Epithelial cell of proximal tubule (primary cell): ENCODE measurements at places on chromosomes 7 and 10. TPM values are rescaled to one million over a fixed set of nuclear protein-coding genes. Genes with fewer than 3 reads are reported as not detected.

The FAM107B gene
- total RNA-seq = 25.7 and 46.0 TPM in 2 replicates

The TAS2R5 gene
- total RNA-seq = 0.35 TPM in 1 of 2 replicates, not detected in the other

The PSPH gene
- 38.6 and 55.2 TPM in 2 replicates for total RNA-seq

The VWA2 gene
- 0.43 and 1.2 TPM in 2 replicates for total RNA-seq

The MCM7 gene
- total RNA-seq = 188 and 355 TPM in 2 replicates

The ACHE gene
- 0.51 and 3.3 TPM in 2 replicates for total RNA-seq

The TFAM gene
- 43.4 and 44.9 TPM in 2 replicates for total RNA-seq

The ZNF862 gene
- 0.80 and 8.0 TPM in 2 replicates for total RNA-seq

The PIK3AP1 gene
- total RNA-seq = 4.1 and 4.2 TPM in 2 replicates

The TMEM270 gene
- total RNA-seq = not detected in 2 replicates

The TEX36 gene
- not detected in 2 replicates for total RNA-seq

The GPRIN2 gene
- total RNA-seq = 4.5 and 9.1 TPM in 2 replicates

The FAM241B gene
- total RNA-seq = 4.2 and 6.7 TPM in 2 replicates

The LRIT1 gene
- not detected in 2 replicates for total RNA-seq

The COG5 gene
- 23.1 and 31.4 TPM in 2 replicates for total RNA-seq

The SAMD9 gene
- 0.87 and 1.7 TPM in 2 replicates for total RNA-seq

The PLPP4 gene
- total RNA-seq = 3.7 and 3.9 TPM in 2 replicates

The SPDYE1 gene
- not detected in 2 replicates for total RNA-seq

DNA sequence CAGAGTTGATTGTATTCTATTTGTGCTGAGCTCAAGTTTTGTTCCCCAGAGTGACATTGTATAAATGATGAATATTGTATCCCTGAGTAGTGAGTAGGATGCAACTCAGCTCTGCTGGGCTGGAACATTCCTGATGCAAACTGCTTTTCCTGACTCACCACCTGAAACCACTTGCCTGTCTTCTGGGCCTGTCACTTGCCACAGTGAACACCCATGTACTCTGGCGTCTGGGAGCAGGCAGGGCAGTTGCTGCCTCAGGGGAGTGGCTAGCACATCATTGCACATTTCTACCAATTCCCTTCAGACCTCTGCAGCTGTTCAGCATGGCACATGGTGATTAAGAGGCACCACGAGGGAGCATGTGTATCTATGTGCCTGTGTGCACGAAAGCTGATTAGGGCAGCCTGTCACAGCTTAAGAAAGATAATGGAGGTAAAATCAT, 157.3 kb downstream of the SND1 start:
- peak; percentile 45 for DNase-seq

GRCh38 chr10:5529702-5530411, 5.1 kb downstream of the CALML3 start:
- no peak for DNase-seq

DNA sequence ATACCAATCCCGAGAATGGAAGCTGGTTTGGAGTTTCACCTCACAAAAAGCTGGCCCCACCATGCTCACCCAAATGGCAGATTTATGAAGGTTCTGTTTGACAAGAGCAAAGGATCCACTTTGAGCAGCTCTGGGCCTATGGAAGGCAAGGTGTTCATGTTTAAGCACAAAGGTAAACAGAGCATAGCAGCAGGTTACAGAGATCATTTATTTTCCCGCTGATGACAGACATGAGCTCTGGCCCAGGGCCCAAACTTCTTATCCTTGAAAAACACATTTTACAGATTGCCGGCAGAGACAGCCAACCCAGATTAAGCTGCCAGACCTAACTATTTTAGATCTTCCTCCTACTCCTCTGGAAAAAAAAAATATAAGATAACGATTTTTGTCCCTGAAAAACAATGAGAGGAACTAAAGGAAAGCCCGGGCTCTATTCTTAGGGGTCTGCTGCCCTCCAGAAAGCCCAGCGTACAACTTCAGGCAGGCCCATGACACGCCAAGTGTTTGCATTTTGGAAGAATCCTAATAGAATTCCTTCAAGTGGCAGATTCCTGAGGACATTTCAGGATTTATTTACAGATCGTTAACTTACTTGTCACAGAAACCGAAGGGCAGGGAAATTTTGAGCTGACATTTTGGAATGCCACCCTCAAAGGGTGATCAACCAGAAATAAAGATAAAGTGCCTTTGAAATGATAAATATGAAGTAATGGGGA, 40.0 kb downstream of the SYPL1 start:
- DNase-seq = no peak

- no peak for DNase-seq
These were observed 26.1 kb upstream of the CTNNA3 start for GRCh38 chr10:67722113-67722512.

DNA sequence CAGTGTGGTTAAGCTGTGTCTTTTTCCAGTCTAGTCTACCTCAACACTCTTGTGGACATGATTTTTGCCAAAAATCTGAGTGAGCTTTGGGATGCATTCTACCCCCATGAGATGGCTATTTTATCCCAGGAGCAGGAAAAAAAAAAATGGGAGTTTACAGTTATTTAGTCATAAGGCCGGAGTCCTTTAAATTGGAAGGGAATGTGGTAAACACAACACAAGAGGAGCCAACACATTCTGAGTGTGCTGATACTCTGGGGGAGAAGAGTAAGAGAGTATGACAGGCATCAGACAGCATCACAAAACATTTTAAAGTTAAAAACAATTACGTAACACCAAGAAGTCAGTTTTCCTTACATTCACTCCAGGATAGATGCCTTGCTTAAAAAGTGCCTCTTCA, 46.1 kb downstream of the C1GALT1 start:
- DNase-seq = no peak

GRCh38 chr10:43598446-43598845, 7.8 kb upstream of the ZNF485 start:
- DNase-seq = no peak

DNA sequence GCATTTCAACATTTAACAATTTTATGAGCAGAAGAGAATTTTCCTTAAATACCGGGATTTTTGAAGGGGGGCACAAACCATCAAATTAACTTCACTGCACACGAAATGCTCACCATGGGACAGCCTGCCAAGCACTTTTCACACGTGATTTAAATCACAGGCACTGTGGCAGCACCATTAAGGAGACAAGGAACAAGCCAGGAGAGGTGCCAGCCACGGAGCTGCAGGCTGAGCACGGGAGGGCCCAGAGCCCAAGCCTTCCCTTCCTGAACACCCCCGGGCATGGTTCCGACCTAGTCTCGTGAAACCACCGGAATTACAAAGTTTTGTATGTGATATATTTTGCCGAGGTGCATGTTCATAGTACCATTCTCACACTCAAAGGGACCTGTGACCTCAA, 13.4 kb downstream of the PITRM1 start:
- no peak for DNase-seq

DNA sequence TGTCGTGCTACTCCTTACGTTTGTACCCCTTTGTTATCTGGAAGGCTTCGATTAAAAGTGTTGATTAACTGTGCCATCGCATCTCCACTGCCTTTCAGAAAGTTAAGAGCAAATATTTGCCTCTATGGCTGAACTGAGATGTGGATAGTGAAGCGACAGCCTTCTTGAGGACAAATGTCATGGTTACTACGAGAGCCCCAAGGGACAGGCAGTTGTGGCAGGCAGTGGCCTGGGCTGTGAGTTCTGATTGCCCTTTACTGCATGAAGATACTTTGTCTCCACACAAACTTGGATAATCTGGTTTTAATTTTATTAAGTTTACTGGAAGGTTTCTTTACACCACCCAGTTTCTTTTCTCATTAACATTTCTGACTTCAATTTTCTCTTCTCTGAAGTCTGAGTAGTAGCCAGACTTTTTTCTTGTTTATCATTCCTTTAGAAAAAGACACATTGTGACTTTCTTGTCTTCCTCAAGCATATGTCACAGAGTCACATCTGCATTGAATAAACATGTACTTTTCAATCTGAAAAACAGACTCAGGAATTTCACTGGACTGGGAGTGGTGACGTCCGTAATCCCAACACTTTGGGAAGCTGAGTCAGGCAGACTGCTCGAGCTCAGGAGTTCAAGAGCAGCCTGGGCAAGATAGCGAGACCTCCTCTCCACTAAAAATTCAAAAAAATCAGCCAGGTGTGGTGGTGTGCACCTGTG, 1.5 kb downstream of the TAS2R41 start:
- DNase-seq = no peak

- DNase-seq = peak; percentile 4
These were observed 185.6 kb downstream of the ANK3 start for GRCh38 chr10:60203993-60204618.

- no peak for DNase-seq
These were observed 70.7 kb upstream of the STEAP4 start for GRCh38 chr7:88377434-88377833.

- no peak for DNase-seq
These were observed 491.6 kb upstream of the GALNT17 start for GRCh38 chr7:70640266-70640833.

DNA sequence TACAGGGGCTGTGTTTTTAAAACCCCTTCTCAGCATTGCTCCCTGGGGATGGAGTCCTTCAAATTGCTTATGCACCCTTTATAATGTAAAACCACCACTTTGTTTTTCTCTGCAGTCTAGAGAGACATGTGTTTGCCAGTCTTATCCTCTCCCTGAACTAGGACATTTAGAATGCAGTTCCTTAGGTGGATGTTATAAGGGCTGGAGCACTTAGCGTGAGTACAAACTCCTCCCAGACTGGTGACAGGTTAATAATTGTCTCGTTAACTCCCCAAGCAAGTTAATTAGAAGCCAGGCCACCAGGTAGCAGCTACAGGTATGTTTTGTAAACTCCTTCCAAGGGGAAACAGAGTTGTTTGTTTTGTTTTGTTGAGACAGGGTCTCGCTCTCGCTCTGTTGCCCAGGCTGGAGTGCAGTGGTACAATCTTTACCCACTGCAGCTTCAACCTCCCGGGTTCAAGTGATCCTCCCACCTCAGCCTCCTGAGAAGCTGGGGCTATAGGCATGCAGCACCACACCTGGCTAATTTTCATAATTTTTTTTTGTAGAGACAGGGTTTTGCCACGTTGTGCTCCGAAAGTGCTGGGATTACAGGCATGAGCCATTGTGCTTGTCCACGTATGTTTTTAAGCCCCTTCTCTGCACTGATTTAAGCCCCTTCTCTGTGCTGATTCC, 100.2 kb downstream of the FAM107B start:
- DNase-seq = no peak

GRCh38 chr7:1856888-1857441, 186.9 kb downstream of the ELFN1 start:
- DNase-seq = no peak

GRCh38 chr10:10959666-10960065, 58.0 kb upstream of the CELF2 start:
- DNase-seq = no peak

GRCh38 chr10:59098387-59098786, 78.1 kb upstream of the PHYHIPL start:
- DNase-seq = no peak

GRCh38 chr7:48289656-48290055, 118.4 kb downstream of the ABCA13 start:
- DNase-seq = no peak

DNA sequence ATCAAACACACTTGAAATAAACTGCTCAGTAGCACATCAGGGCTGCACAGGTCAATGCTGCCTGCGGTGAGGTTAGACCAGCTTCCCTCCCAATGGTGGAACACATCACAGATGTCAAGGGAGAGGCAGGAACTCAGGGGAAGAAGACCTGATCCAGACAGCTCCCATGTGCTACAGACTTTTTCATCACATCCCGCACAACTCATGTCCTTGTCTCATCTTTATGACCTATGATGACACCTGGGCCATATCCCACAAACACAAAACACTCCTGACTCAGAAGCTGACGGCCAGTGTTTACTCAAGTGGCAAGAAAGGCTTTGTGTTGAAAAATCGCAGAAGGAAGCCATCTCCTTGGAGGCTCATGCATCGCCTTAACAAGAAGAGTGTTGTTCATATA, 91.6 kb downstream of the HTR5A start:
- DNase-seq = no peak

DNA sequence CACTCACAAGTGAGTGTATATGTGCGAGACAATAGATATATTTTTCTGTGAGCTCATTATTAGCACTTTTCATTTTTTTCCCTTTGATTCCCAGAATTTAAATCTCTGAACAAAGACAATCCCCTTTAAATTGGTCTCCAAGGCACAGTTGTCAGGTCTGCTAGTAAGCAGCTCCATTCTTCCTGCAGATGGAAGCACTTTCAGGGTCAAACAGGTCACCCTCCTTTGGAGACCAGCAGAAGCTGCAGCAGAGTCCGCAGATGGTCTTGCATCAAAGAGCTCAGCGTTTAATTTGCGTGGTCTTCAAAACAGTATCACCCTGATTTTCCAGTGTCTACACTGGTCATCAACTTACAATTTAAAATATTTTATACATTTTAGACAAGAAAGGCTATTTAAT, 543.8 kb downstream of the ARL4A start:
- no peak for DNase-seq

DNA sequence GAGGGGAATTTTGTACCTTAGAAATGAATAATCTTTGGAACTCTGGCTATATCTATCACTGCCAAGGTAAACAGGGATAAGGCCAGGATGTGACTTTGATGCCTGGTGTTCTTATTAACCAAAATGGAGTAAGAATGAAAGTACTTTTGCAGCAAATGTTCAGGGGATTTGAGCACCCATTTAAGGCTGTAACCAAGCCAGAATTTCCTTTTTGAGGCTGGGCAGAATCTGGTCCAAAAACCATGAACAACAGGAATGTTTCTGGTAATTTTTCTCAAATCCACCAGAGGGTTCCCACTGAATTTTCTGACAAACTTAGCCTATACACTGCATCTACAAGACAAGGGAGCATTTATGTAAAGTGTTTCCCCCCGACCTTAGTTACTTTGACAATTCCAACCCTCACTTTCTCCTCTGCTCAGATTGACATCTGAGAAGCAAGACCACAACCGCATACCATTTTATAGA, 120.6 kb downstream of the BAMBI start:
- no peak for DNase-seq

GRCh38 chr7:94933256-94933990, 26.0 kb downstream of the PPP1R9A start:
- DNase-seq = no peak

DNA sequence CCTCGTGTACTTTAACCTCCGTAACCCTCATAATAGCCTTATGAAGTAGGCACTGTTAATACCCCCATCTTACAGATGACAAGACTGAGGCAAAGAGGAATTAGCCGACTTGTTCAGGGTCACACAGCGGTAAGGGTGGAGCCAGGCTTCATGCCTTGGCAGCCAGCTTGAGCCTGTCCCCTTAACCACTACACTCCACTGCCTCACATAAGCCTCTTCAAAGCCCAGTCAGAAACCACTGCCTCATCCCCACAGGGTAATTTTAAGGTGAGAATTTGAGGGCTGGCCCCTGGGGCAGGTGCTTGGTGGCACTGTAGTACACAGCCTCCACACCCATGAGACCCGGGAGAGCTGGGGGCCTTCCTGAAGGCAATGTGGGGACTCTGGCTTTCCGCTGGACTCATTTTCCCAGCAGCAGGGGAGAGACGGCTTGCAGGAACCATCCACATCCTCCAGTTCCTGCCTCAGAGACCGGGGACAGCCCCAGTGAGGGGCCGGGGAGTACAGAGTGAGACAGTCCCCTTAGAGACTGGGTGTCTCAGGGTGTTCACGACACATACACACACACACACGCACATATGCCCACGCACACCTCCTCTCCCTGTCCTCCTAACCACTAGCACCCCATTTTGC, 7.6 kb upstream of the C10orf105 start:
- DNase-seq = no peak
